DMS 273 treated with DMSO at 0.1 percent for 48 hours (cell line): ENCODE measurements at places on chromosomes 13 and 19.

DNA sequence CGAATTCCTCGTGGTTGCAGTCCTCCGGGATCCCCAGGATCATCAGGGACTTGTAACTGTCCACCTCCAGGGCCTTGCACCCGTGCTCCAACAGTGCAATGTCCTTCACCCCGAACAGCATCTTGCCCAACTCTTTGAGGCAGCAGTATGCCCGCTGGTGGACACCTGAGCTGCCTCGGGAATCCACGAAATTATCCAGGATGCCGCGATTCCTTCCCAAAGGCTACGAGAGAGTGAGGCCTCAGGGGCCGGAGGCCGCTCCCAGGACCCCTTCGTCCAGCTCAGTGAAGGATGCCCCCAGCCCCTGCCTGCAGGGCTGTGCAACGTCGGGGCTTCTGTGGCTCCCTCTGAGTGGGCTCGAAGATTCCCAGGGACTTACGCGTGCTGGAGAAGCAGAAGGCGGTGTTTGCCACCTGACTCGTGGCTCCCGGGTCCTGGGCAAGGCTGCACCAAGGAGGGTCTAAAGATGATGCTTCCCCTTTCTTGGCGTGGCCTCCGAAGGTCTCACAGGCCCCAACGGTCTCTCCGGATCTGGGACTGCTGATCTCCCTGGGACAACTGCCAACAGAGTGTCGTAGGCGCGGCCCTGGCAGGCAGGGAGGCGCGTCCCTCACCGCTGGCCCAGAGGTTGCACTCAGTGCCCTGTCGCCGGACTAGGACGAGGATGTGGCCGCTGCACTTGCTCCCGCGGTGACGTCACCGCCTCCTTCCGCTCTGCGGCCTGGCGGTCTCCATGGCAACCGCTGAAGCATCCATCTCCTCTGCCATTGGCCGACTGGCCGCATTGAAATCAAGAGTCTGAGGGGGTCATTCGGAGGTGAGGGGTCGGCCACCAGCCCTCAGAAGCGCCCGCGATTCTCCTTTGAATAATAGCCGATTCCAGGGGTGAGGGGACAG is at the start of gene PNMA8C:
Gene PNMA8C (minus strand): TSS at position 698 of the 897 bp plus-strand sequence. CDS start 577 bp downstream, at position 121.
- DNase-seq: no peak

DNA sequence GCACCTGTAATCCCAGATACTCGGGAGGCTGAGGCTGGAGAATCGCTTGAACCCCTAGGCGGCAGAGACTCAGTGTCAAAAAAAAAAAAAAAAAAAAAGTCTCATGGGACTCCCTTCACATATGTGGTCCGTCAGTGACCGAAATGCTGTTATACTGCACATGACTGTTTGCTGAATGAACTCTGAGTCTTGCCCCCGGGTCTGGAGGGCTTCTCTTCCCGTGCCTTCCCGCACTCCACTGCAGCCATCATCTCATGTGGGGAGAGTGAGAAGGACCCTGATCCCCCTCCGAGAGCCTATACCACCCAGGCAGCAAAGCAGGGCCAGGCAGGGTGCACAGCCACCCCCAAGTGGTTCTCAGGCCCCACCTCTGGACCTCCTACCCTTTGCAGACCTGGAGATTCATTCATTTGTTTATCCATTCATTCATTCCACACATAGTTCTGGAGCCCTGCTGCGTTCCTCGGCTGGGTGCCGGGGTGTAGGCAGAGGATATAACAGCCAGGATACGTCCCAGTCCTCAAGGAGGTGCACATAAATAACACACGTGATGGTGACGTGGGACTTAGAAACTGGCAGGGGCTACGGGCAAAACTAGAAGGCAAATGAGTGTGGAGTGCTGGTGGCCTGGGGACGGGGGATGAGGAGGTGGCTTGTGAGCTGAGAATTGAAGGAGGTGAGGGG is 14.2 kb downstream of the NDUFA11 start:
- DNase-seq: no peak

- no peak for DNase-seq
Measured at GRCh38 chr13:111620166-111620565, 299.7 kb downstream of the TEX29 start.

GRCh38 chr13:42788601-42789000 is 7.2 kb downstream of the FAM216B start:
- no peak for DNase-seq

DNA sequence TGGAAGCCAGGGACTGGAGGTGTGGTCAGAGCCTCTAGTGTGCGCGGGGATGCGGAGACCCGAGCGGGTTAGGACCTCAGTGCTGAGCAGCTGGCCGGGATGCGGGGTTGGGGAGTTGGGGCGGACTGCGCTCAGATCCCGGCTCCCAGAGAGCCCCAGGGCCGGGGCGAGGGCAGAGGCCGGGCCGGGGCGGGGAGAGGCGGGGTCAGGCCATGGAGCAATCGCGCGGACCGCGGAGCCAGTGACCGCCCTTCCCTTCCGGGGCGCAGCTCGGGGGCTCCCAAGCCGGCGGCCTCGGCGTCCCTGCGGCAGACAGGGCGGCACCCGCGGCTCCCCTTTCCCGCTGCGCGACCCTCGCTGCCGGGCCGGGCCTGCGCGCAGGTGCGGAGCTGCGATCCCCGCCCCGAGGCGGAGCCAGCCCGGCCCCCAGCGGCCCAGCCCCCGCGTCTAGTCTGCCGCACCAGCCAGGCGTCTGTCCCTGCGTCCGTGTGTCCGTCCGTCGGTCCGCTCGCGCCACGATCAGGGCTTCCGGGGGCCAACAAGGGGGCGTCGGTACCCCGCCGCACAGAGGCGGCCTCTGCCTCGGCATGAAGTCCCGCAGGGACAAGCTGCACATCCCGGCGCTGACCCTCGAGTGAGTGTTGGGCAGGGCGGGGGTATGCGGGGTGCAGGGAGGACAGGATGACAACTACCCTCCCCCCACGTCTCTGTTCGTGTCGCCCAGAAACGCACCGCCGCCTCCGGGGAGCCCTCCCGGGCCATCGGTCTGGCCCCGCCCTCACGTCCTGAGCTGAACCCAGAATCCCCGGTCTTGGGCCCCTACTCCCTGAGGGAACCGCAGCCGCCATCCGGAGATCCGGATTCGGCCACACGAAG is 12.4 kb downstream of the MAST3 start:
- no peak for DNase-seq

- peak; percentile 90 for DNase-seq
Measured at GRCh38 chr19:44741841-44742329, 6.6 kb upstream of the BCL3 start.

GRCh38 chr19:20247016-20247683 is 80.1 kb downstream of the ZNF486 start:
- no peak for DNase-seq

DNA sequence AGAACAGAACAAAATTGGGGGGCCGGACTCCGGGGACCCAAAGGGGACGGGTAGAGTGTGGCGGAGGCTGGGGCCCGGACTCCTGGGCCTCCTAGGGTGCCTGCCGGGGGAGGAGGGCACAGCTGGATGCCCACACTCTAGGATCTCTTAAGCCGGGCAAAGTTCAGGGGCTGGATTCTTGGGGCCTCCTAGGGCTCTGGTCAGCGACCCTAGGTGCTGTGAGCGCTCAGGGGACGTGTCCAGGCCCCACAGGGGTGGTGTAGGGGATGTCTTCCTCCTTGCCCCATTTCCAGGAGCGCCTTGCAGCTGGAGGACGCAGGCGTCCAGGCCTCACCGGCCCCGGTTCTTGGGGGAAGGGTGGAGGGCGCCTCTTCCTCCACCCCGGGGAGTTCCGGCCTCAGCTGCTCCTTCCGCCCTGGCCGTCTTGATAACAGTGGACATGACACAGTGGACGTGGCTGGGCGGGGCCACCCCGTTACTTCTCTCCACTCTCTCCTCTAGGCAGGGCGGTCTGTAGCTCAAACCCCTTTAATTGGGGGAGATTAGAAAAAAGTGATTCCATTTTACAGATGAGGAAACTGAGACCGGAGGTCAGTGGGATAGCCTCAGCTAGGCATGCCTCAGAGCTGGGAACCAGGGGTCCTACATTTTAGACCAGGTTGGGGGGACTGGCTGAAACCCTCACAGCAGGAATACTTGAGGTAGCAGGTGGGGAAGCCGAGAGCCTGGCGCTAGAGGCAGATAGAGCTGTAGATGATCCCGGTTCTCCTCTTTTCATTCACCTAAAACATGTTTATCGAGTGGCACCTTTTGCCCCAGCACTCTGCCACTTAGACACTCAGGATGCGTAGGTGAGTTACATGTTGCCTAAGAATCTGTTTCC is 705 bp downstream of the STXBP2 start:
- no peak for DNase-seq

DNA sequence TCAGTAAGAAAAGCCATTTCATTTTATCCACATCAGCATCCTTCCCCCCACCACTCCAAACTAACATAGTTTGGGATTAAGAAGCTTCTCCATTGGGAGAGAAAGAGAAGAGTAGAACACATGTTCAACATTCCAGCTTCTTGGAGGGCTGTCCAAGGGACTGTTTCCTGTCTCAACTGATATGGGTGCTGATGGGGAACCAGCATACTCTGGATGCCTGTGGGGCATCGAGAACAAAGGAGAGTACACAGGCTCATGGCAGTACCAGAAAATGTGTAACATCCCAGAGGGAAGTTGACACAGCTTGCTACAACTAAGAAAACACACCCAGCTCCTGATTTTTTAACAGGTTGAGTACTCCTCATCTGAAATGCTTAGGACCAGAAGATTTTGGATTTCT is 24.7 kb downstream of the SUCLA2 start:
- DNase-seq: no peak

GRCh38 chr13:109156181-109156935 is 526.9 kb downstream of the MYO16 start:
- DNase-seq: no peak

DNA sequence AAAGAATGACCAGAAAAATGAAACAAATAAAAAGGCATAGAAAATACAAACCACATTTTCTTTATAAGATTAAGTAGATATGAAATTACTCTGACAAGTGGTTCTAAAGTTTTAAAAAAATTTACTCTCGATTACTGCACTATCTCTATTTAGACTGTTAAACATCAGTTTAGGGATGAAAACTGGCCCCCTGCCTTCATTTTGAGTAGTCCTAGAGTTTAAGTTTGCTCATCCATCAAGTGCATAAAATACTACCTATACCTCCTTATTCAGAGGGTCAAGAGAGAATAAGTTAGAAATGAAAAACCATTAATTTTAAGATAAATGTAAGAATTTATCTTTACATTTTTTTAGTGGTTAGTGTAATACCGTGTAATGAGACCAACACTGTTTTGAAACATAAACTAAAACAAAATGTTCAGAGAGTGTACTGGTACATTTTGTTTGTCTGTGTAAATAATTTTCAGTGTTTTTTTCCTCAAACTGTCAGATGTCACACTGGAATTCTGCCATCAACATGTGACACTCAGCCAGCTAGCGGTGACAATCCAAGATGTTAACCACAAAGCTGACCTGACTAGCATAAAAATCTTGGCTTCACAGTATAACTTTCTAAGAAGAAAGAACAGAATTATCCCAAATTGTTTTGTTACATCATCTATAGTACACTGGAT is 184.8 kb upstream of the PCDH20 start:
- DNase-seq: no peak

DNA sequence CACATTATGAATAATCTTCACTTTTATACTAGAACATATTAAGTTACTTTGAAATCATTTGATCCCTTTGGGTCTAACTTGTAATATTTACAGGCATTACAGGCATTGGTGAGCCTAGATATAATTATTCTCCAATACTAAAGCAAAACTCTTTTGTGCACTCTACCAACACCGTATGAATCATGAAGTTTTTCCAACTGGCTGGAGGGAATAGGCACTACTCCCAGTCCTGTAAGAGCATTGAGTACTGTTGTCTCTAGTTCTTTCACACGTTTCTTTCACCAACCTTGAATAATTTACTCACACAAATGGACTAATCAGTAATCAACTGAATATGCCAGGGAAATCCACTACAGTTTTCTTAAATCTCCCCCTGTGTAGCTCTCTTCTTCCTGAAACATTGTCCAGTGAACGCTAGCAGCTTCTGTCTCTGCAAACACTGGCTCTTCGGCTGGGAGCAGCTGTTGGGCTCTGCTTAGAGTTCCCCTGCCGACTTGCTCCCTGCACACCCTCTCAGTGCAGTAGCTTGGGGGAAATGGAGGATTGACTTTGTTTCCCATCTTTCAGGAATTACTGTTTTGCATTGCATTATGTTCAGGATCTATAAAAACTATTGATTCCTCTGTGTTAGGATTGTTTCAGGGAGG is 476.7 kb downstream of the RFC3 start:
- DNase-seq: no peak

DNA sequence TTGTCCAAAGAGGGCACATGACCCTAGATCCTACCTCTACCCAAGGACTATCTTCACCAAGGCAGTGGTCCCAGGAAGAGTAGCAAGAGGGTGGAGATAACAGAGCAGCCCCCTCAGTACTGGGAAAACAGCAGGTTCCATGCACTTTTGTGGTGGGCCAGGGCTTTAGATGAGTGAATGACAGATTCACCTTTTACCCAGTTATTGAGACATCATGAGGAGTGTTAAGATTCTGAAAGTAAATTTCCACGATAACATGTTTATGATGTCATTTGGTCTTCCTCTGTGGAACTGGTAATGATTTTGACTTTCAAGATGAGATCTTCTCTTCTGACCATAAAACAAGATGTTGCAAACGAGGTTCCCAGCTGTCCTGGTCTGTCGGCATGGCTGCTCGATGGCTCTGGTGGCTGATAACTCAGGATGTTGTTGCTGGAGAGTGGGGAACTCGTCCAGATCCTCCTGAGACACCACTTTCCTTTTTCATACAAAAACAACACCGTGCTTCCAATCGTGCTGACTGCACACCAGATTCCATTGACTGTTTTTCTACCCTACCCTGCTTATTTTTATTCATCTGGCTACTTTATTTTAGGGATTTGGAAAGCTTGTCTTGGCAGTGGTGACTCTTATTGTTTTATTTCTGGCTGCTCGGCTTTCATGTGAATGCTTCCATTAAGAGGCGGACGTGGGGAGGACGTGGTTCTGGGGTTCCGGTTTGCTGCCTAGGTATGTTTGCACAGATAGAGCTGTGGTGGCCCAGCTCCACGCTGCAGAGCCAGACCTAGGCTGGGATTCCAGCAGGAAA is 88.5 kb downstream of the LRCH1 start:
- no peak for DNase-seq

GRCh38 chr19:873084-873483 is 13.6 kb downstream of the CFD start:
- no peak for DNase-seq

GRCh38 chr19:43763473-43763939 is 8.7 kb upstream of the SMG9 start:
- no peak for DNase-seq

DNA sequence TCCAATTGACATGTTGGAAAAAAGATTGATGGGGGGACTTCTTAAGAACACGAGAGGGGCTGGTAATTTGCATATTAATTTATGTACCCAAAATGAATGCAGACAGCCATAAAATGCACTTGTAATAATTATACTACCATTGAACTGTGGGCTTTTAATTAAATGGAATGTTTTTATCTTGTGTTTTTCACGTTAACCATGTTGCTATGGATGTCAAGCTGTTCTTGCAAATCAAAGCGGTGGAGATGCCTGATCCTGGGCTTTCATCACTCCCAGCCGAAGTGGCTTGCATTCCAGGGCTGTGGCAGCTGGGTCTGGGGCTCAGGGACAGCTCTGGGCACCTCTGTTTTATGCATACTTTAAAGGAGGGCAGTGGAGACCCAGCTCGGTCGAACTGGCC is 179.4 kb upstream of the TMTC4 start:
- DNase-seq: no peak
